ENCODE measurements at places on chromosomes 1 and 21. TPM values are rescaled to one million over a fixed set of nuclear protein-coding genes. Genes with fewer than 3 reads are reported as not detected.

DNA sequence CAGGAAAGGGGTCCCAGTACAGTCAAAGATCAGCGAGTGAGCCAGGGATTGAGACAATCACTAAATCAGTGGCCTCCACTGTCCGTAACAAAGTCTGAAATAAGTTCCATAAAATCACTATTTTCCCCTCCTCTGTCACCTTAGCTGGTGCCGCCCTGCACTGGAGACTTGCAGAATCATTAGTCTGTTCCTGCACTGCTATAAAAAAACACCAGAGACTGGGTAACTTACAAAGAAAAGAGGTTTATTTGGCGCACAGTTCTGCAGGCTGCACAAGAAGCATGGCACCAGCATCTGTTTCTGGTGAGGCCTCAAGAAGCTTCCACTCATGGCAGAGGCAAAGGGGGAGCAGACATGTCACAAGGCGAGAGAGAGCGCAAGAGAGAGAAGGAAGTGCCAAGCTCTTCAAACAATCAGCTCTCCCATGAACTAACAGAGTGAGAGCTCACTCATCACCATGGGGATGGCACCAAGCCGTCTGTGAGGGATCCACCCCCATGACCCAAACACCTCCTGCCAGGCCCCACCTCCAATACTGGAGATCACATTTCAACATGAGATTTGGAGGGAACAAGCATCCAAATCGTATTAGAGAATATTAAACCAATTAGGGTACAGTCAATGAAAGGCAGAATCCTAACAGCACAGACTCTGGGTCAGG is 129.8 kb upstream of the TIAM1 start:
- H3K27me3 ChIP-seq = no peaks in the 10 kb centered on the region
- no peak overlapping the region for H3K27ac ChIP-seq
- no peak for DNase-seq
- H3K4me1 ChIP-seq = no peaks in the 10 kb centered on the region
- no peak overlapping the region for H3K4me3 ChIP-seq

Gene RHD
- polyA plus RNA-seq = not detected

DNA sequence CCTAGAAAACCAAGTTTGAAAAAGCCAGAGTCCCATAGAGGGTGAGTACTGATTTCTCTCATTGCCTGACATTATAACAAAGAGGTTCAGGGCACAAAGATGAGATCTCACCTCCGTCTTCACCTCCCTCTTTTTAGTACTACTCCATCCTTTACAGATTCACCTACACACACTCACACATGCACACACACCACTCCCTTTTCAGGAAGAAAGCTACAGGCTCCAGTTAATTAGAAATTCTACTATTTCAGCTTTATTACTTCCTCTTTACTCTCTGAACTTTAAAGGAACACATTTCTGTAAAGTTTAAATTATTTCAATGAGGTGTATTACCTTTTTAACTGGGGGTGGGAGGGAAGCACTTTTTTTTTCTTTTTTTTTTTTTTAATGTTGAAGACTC is 59.6 kb upstream of the PRDX6 start:
- DNase-seq = no peak
- no peak overlapping the region for H3K27ac ChIP-seq
- no peaks in the 10 kb centered on the region for H3K36me3 ChIP-seq
- peaks cover 5% of the 10 kb centered on the region for H3K4me1 ChIP-seq
- H3K4me3 ChIP-seq = no peak overlapping the region

- H3K36me3 ChIP-seq = no peaks in the 10 kb centered on the region
- no peak overlapping the region for H3K27ac ChIP-seq
Observed at GRCh38 chr1:233157245-233157644, 138.3 kb downstream of the PCNX2 start.
